ENCODE measurements at places on chromosomes 3 and 15. TPM values are rescaled to one million over a fixed set of nuclear protein-coding genes. Genes with fewer than 3 reads are reported as not detected.

Gene DNAH12
- 0.22 TPM for total RNA-seq

Gene CAND2
- 62.6 TPM for total RNA-seq

Gene HRG
- total RNA-seq: not detected

Gene CPNE9
- total RNA-seq: not detected

GRCh38 chr15:34282384-34282783 is 55.2 kb downstream of the SLC12A6 start:
- no peak for DNase-seq

DNA sequence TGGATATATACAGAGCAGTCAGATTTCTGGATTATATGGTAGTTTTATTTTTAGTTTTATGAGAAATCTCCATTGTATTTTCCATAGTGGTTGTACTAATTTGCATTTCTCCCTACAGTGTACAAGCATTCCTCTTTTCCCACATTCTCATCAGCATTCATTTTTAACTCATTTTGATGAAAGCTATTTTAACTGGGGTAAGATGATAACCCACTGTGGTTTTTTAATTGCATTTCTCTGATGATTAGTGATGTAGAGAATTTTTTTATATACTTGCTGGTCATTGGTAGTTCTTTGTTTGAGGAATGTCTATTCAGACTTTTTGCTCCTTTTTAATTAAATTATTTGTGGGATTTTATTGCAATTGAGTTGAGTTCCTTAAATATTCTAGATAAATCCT is 903.6 kb downstream of the DIPK2A start:
- no peak for DNase-seq

- DNase-seq: no peak
These were observed 175.6 kb upstream of the RASGRP1 start for GRCh38 chr15:38740206-38740605.

- no peak for DNase-seq
These were observed 7.9 kb upstream of the CPNE9 start for GRCh38 chr3:9695746-9696145.

- no peak for DNase-seq
These were observed 50.1 kb upstream of the MCF2L2 start for GRCh38 chr3:183478501-183478900.

- DNase-seq: no peak
These were observed 1087.4 kb downstream of the AGBL1 start for GRCh38 chr15:87167055-87167454.

DNA sequence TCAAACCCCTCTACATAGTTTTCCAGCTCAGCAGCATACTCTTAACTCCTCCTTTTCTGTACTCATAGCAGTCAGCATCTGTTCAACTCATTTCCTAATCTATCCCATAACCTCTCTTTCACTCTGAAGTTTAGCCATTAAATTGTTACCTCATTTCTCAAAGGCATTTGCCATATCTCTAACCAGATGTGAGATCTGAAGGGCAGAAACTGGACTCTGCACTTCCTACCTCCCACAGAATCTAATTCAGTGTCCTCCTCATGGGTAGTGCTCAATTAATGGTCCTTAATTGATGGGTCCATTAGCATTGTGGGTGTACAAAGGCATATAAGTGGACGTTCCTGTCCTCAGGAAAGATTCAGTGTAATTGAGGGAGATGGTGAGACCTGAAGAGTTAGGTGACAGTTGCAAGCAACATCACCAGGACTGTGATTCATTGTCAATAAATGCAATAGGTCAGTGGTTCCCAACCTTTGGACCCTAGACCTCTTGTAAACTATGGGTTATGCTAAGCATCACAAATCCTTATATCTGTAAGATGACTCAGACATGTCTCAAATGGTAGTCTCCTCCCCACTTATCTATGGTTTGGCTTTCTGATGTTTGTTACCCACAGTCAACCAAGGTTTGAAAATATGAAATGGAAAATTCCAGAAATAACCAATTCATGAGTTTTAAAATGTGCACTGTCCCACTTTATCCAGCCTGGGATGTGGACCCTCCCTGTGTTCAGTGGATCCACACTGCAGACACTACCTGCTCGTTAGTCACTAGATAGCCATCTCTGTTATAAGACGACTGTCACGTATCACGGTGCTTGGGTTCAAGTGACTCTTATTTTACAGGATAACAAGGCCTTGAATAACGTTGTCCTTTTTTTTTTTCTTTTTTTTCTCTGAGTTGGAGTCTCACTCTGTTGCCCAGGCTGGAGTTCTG is 25.0 kb upstream of the UACA start:
- no peak for DNase-seq

- no peak for DNase-seq
These were observed 60.1 kb upstream of the ICE2 start for GRCh38 chr15:60539016-60539415.

DNA sequence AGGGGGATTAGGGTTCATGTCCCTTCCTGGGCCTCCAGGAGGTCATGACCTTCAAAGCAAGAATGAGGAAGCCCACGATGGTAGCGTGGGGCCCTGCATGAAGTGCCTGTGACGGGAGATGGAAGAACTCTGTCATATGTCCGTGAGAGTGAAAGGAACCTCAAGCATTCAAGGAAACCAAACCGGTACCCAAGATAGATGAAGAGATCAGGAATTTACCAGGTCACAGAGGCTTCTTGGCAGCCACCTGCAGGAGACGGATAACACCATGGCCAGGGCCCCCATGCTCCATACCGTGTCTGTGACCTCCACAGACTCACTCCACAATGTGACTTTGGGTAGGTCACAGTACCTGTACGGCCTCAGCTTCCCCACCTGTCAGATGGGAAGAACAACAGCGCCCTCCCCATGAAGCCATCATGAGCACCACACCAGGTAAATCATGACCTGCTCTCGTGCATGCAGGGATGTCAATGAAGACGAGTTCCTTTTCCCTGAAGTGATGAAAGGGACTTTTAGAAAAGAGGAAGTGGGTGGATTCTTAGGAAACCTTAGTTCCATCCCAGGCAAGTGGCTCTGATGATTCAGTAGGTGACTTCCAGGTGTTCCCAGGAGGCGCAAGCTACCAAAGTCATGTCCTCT is 23.3 kb upstream of the CYP11A1 start:
- DNase-seq: no peak

- no peak for DNase-seq
These were observed 32.6 kb downstream of the MB21D2 start for GRCh38 chr3:192884777-192885773.

DNA sequence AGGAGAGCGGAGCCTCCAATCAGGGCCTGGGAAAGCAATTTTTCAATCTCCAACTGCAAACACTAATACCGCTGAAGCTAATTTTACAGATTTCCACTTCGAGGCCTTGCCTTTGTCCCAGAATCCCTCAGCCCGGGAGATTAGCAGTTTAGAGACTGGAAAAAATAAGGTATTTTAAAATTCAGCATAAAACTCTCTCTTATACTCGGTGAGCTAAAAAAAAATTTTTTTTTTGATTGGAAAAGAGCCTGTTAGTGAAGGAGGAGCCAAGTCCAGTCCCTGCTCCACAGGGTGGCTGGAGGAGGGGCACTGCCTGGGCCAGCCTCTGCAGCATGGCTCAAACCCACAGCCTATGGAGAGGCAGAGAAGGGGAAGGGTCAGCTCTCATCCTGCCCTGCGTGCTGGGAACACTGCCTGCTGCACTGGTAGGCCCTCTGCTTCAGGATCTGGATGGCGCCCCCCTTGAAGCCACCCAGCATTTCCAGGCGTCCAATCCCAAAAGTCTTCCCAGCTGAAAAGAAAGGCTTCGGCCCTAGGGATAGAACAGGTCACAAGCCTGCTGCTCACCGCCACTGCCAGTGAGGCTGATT is 48.9 kb downstream of the CACNA2D2 start:
- no peak for DNase-seq

DNA sequence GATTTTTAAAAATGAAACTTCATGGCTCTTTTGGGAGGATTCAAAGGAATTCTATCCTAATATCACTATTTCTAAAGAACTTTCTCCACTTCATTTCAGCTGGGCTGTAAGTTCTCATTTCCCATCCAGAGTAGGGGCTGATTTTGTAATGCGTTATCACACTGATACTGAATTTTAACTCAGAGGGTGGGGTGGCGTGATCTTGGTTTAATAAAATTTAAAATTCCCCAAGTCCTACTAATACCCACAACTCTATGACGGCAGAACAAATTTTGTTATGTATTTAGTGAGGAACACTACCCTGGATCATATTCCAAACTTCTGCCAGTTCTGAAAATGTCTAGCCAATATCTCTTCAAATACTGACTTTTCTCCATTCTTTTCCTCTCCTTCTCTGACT is 92.7 kb downstream of the ASB7 start:
- no peak for DNase-seq

- no peak for DNase-seq
These were observed 226.2 kb upstream of the TP63 start for GRCh38 chr3:189404797-189405484.

- no peak for DNase-seq
These were observed 159.0 kb downstream of the FRMD5 start for GRCh38 chr15:44035781-44036699.

DNA sequence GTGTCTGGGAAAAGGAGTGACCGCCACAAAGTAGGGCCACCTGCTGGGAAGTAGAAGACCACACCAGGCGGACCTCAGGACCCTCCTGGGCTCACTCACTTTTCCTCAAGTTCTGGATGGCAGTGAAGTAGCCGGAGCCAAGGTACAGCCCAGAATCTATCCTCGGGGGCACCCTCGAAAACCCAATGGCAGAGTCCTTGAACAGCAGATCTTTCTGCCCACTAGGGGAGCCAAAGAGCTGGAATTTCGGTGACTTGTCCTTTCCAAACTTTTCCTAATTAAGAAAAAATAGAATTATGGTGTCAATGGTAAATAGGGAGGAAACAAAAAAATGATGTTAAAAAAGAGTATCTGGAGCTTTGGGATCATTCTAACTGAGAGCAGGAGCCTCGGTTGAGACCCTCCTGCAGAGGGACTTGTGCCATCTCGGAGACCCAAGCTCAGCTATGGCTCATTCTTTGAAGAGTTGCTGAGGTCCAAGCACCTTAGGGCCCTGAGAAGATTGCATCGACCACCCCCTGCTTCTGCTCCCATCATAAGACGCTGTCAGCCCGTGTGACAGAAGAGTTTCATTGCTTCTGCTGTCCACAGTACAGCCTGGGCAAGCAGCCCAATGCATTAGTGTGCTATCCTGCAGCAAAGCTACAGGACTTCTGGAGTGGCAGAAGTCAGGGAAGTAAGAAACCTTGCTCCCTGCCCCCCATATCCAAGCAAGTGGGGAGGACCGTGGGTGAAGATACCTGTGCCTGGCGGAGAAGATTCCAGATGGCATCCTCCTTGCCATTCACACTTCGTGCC is 14.8 kb downstream of the LTF start:
- no peak for DNase-seq

DNA sequence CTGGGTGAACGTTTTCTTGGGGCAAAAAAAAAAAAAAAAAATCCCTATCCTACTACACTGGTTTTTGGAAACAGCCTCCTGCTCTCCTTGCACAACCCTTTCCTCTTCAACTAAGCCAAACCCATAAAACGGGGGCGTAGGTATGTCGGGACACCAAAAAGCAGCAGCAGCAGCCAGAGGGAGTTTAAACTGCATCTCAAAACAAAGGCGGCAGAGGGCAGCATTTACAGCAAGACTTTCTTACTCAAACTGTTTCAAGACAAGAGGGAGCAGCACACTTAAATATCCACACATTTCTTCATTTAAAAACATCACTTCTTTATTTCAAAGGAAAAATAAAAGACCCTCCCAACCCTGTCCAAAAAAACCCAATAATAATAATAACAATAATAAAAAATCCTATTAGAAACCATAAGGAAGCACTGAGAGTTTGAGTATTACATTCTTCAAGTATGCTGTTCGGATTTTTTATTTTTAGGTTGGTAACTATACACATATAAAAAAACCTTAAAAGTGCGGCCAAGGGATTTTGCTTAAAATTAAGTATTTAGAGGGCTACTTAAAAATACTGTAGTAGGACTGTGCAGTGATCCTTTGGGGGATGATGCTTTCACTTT is 43.9 kb upstream of the PLXND1 start:
- no peak for DNase-seq

DNA sequence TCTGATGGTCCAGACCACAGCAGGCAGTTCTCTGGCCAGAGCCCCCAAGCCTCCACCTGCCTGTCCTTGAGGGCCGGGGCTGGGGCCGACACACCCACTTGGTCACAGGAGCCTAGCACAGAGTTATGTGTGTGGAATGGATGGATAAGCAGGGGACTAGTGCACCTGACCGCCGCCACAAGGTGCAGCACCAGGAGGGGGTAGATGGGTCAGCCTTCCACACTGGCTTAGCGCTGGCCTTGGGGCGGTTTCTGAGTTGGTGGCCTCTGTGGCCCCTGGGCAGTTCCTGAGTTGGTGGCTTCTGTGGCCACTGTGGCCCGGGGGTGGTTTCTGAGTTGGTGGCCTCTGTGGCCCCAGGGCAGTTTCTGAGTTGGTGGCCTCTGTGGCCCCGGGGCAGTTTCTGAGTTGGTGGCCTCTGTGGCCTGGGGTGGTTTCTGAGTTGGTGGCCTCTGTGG is 75.8 kb downstream of the FBLN2 start:
- DNase-seq: no peak

DNA sequence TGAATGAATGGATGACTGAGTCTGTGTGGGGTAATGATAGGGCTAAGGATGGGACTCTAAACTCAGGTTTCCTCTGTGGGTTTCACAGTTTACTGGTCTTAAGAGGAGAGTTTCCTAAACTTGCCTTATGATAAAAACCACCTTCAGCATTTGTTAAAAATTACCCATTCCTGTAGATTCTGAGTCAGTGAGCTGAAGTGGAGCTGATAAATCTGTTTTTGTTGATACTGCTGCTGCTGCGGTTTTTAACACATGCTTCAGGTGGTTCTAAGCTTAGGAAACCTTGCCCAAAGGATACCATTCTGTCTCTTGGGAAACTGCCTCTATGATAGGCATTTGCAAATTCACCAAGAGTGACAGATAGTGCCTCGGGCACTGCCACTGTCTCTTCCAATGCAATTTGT is 52.6 kb downstream of the MECOM start:
- no peak for DNase-seq

GRCh38 chr3:124765197-124765840 is 35.1 kb downstream of the UMPS start:
- DNase-seq: peak; percentile 61

- no peak for DNase-seq
These were observed 92.7 kb upstream of the PLXND1 start for GRCh38 chr3:129699199-129699598.

DNA sequence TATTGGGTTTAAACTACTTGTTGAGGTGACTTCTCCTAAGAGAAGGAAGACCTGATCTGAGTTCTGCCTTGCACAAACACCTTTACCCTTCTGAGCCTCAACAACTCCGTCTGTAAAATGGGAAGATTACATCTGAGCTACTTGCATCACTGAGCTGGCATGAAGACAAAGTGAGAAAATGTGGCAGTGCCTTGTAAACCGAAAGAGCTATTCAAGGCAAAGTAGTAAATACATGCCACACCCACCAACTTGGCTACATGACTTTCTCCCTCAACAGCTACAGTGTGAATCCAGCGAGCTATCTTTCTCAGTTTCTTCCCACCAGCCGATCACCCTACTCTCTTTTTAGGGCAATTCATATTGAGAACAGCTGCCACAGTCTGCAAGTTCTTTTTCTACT is 148.3 kb downstream of the FOXB1 start:
- DNase-seq: no peak

DNA sequence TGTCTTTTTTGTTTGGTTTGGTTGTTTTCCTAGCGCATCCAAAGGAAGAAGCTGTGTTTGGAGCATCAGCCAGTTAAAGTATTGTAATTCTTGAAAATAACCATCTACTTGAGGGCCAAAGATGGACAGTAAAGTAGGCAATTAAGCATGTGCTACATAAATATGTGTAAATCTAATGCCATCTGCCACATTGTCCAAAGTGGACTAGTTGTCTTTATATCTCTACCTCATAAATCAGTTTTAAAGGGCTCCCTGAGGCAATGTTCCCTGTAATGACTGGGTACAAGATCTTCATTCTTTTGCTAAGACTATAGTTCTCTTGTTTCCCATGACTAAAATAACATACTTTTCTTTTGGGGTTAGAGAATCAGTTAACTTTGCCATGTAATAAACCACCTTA is 460.0 kb upstream of the RARB start:
- no peak for DNase-seq
